ENCODE measurements at places on chromosomes 2 and 18.
A peak's percentile ranks its signal among the peaks of the same experiment; 100 is the strongest.

DNA sequence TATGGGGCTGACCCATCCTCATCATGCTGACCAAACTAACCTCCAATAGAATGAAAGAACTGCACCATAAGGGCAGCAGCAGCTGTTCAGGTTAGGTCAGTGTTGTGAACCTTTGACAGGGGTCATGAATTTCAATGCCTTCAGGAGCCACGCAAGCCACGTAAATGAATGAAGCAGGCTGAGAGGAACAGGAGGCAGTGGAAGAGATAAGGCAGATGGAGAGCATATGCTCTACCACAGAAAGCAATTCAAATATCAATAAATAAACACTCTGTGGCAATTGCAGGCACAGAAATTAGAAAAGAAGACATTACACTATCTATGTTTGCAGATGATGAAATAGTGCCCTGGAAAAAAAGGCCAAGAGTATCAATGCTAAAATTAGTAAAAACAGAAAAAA is 56.3 kb downstream of the SCG2 start:
- DNase-seq = no peak

DNA sequence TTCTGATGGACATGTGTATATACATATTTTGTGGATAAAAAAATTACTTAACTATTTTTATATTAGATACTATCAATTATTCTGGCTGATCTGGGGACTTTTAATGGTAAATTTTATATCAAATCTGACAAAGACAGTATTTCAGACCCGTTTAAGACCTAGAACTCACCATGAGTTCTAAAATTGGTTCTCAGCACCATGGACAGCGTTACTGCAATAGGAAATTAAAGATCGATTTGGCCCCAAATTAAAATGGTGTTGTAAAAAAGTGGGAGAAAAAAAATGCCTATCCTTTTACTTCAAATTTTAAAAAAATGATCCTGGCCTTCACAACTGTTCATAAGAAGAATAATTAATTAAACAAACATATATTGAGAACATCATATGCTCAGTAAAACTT is 919 bp upstream of the SCN2A start:
- peak; percentile 48 for DNase-seq

DNA sequence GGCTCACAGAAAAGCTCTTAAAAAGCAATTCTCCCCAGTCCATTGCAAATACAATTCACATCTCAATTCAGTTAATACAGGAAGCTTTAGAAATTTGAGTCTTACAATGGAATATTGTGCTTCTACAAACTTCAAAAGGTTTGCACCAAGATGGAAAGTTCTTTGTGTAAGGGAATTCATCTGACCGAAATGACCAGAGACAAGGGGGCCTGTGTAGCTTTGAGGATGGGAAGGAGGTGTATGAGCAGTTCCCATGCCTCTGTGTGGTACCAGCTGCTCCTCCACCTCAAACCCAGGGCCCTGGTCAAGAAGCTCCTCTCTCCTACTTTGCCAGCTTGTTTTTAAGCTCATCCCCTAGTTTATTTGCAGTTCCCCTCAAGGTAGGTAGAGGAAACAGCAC is 312.8 kb upstream of the PKDCC start:
- DNase-seq = no peak

- DNase-seq = no peak
These were observed 85.8 kb downstream of the DNMT3A start for GRCh38 chr2:25255745-25256487.

- DNase-seq = no peak
These were observed 144.3 kb downstream of the ATAD2B start for GRCh38 chr2:23782646-23783045.

DNA sequence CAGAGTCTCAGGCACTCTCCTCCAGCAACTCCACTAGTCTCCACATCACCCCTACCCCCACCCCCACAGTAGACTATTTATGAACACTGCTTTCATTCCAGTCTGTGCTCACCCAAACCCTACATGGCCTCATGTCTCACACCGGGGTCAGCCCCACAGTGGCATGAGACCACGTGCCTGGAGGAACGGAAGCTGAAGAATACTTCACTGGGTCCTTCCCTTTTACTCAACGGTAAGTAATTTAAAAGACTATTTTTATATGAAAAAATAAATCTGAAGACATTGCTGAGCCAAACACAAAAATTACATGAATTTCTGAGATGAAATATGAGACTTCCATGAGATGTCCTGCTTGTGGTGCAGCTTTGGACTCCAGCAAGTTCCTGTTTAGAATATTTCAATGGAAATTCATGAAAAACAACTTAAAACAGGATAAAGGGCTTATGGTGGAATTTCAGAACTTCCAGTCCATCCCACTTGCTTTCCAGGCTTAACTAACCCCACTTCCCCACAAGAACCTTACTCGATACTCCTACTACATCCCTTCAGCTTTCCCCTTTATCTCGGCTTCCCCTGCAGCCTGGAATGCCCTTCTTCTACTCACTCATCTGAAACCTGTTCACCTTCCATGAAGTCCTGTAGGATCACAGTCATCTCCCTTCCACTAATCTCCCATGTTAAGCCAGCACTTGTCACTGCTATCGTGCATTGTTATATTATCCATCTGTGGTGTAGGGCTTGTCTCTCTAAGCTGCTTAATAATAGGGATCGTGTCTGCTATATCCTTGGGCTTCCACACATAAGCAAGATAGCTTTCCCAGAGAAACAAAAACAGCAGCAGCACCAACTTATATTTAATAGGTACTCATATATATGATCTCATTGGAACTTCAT is 47.9 kb downstream of the SLC14A1 start:
- no peak for DNase-seq

- DNase-seq = no peak
These were observed 7.6 kb upstream of the SPDYA start for GRCh38 chr2:28802975-28803429.

GRCh38 chr2:82344670-82345069 is 2040.1 kb upstream of the LRRTM1 start:
- no peak for DNase-seq

- DNase-seq = no peak
These were observed 120.7 kb downstream of the ZNF521 start for GRCh38 chr18:25231327-25231691.

DNA sequence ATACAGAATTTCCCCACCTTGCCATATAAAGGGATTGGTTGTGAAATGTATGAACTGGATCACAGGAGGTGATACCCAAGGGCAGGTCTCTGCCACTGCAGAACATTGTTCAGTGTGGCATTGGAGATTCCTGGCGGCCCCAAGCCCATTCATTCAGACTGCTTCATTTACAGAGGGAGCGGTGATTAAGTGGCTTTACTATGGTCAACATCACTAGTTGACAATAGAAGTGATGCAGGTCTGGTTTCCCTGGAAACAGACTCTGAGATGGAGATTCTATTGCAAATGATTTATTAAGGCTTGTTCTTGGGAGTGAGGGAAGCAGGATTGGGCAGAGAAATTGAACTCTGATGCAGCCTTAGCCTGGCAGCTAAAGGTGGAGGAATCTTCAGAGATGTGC is 62.4 kb downstream of the ZDBF2 start:
- no peak for DNase-seq

DNA sequence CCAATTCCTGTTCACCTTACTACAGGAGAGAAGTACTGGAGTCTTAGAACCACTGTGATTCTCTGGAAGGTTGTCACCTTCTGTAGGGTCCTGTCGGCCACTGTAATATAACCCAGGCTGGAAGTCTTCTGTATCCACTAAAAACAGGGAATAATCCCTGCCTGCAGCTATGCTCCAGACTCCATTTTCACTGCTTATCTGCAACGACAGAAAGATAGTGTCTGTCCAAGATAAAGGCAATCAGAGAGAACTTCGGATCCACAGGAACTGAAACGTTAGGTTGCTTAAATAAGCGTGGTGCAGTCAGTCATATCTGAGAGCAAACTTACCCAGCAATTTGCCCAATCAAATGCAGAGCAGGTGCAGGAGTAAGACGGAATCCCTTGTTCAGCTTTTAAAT is 34.2 kb downstream of the ALS2 start:
- DNase-seq = no peak

DNA sequence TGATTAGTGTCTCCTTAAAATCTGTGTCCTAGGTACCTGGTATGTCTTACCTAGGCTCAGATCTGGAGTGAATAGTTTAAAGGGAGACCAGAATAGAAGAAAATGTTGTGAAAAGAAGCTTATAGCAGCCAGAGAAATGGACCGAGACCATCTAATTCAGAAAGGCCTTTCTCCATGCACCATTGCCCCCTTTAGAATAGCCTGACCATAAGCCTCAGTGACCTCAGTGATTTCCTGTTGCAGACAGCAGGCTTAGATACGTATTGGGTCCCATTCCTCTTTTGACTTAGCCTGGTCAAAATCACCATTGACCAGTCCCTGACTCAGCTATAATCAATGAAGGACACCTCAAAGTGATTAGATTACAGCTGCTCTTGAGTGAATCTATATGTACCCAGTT is 690.7 kb upstream of the KLHL29 start:
- no peak for DNase-seq

GRCh38 chr18:63997041-63997440 is 27.2 kb downstream of the SERPINB8 start:
- no peak for DNase-seq

DNA sequence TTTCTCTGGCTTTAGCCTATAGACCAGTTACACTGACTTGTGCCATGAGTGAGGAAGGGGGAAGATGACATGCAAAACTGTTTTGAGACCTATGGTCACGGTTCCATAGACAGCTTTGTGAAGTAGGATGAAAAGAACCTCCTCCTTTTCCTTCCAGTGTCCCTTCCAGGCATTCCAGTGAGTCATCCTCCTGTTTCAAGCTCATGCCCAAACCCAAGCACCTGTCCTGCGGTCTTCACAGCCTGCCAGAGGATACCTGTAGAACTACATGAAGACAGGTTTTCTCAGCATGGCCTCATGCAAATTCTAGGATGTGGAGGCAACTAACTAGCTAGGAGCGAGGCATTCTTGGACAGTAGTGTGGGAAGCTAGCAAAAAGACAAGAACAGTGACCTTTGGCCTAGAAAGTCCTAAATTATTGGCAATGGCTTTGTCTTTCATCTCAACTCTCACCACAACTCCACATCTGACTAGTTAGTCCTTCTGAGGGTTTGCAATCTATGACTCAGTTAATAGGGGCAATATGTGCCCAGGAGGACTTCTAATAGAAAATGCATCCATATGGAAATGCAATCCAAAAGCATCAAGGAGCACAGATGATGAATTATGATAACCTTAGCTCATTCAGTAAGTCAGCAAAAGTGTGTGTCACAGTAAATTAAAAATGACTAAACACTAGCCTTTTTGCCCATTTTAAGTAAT is 154.7 kb downstream of the RBM43 start:
- no peak for DNase-seq

- DNase-seq = no peak
These were observed 95.9 kb downstream of the FEZ2 start for GRCh38 chr2:36502081-36502480.

GRCh38 chr2:231711677-231712450 is 3.5 kb downstream of the PTMA start:
- DNase-seq = no peak

GRCh38 chr2:205705511-205706349 is 23.4 kb downstream of the NRP2 start:
- no peak for DNase-seq

DNA sequence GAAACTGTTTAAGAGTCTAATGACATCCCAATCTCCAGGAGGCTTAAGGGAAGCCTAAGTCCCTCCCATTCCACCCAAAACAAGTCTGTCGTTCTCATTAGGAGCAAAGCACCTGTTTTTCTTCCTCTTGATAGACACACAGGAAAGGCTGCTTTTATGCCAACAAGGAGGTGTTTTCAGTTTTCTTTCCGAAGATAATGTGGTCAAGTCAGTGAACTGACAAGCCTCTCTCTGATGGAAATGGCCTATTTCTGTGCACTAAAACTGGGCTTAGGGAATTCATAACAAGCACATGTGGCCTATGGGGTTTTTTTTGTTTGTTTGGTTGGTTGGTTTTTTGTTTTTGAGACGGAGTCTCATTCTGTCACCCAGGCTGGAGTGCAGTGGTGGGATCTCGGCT is 36.2 kb downstream of the FBLN7 start:
- no peak for DNase-seq

DNA sequence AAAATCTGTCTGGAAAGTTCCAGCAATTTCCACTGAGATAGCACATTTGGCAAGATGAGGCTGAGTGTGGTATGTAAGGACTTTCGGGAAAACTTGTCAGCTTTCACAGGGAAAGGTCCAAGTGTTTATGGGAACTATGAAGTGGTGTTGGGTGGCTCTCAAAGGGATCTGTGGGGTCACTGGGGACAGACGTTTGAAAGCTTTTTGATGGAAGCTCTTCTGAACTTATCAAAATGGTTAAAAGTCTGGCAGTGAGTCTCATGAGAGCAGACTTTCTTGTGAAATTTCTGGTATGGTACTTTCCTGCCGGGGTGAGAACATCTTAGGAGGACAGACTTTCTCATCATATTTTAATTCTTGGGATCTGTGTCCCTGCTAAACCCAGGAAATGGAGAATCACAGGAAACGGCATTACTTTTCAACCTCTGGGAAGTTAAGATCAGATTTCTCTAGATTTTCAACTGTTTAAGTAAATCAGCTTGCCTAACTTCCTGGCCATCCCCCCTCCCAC is 546.3 kb upstream of the ZEB2 start:
- DNase-seq = no peak

DNA sequence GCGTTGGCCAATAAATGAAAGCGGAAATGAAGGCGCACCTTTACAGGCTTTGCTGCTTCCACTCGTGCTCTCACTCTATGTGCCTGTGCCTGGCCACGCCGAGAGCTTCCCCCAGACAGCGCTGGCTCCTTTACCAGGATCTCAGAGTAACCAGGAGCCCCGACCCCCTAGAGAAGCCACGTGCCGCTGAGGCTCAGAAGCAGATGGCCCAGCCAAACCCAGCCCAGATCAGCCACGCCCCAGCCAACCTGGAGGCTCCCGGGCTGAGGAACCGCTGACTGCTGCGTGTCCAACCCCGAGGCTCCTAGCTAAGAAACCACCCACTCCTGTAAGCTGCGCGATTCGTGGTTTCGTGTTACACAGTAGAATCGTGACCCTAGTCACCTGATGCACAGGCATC is 199.3 kb downstream of the NCK2 start:
- no peak for DNase-seq

- DNase-seq = no peak
These were observed 330.3 kb upstream of the FIGN start for GRCh38 chr2:164066095-164066494.

DNA sequence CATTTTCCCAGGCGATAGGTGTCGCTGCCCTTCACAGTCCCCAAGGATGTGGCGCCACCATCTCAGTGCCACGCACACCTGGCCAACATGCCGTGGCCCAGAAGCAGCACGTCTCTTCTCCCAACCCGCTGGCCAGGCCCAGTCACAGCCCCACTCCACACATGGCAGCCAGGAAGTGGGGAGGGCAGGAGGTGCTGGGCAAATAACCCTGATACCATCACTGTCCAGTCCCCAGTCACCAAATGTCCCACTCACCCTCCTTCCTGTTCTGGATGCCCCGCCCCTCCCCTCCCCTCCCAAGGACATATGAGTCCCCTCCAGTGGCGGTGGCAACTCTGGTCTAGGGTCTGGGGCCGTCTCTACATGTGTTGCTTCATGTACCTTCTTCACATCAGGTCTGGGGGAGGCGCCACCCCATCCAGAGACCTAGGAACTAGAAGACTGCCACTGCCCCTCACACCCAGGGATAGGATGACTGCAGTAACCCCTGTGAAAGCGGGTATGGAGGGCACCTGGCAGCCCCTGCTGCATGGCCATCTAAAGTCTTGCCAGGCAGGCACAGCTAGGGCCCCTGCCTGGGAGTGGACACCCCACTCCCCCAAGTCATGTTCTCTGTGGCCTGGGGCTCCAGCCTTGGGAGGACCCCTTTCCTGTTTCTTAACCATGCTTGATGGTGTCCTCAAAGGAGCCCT is 7.3 kb upstream of the CAPN10 start:
- DNase-seq = no peak

- DNase-seq = no peak
These were observed at the start of gene CDKL4 for GRCh38 chr2:39243469-39244123. Gene CDKL4, minus strand, starts transcription at chr2:39243970.

Measured in nephron progenitor cell (in vitro differentiated cells).